ENCODE measurements at places on chromosomes 13 and 19.
A peak's percentile ranks its signal among the peaks of the same experiment; 100 is the strongest.

- DNase-seq = no peak
Observed at GRCh38 chr13:40271271-40271885, 395.1 kb downstream of the FOXO1 start.

DNA sequence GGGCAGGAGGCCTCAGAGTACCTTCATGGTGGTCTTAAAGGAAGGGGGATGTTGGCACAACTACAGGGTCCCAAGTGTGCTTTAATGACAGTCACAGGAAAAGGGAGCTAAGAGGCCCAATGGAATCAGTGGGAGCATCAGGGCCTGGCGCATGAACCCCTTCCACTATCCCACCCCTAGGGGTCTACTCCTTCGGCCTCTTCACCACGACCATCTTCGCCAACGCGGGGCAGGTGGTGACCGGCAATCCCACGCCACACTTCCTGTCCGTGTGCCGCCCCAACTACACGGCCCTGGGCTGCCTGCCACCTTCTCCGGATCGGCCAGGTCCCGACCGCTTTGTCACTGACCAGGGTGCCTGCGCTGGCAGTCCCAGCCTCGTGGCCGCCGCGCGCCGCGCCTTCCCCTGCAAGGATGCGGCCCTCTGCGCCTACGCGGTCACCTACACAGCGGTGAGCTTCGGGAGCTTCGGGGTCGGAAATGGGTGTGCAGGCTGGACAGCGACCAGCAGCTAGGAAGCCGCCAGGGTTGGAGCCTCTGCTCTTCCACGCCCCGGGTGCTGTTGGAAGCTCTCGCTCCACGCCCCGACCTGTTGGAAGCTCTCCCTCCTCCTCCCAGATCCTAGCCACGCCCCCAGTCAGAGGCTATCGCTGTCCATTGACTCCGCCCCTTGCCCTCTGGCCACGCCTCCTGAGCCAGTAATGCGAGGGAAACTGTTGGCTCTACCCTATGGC lies 6.0 kb downstream of the PLPPR2 start:
- peak; percentile 72 for DNase-seq

- peak; percentile 15 for DNase-seq
Observed at GRCh38 chr19:48090281-48090802, 20.3 kb downstream of the PLA2G4C start.

DNA sequence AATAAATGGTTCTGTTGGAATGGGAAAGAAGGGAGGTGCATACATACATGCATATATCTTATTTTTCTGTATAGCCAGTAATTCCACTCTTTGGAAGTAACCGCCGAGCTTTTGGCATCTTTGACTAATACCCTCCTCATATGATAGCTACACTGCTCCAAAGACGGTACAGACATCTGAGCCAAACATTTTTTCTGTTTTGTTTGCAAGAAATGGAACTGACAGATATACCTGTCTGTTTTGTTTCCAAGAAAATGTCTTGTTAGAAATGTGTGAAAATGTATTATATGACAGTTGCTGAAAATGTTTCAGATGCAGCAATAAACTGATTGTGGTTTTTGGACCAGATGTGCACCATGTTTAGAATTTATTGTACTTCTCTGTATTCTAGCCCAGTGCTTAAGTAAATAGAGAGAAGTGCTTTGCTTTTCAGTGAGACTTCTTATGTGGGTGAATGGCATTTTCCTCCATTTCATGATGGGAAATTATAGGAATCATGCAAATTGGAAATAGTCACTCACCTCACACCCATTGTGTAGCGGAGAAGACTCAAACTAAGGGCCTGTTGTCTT lies 396.9 kb downstream of the KCNRG start:
- DNase-seq = no peak

- no peak for DNase-seq
Observed at GRCh38 chr13:48162217-48162616, 67.3 kb upstream of the MED4 start.

- no peak for DNase-seq
Observed at GRCh38 chr13:36183901-36184300, 30.5 kb downstream of the SOHLH2 start.

- DNase-seq = no peak
Observed at GRCh38 chr19:42295342-42295741, 6.6 kb upstream of the PRR19 start.

DNA sequence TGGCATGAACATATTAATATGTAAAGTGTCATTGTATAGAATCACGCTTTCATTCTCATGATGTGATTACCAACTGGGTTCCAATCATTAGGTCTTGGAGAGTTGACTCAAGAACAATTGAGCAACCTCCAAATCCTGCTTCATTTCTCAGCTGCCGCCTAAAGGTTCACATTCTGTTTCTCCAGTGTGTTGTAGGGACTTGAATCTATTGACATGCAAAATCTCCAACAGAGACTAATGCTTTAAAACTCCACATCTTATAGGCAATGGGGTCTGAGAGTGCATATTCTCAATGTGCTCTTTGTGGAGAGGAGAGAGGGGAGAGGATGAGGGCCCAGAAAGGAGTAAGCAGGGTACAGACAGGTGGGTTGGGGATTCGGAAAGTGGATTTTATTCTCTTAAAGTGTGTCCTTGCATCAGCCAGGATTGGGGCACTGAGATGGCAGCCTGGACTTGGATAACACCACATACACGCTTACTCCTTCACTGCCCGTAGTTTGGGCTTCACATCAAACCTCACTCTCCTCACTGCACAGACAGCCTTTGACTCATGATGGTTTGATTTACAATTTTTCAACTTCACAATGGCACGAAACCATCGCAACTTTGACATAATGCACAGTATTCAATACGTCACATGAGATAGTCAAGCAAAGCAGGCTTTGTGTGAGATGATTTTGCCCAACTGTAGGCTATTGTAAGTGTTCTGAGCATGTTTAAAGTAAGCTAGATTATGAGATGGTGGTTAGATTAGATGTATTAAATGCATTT lies 241.3 kb upstream of the IRS2 start:
- DNase-seq = no peak

GRCh38 chr19:13966684-13967128 lies 14.4 kb downstream of the DCAF15 start:
- DNase-seq = no peak

GRCh38 chr19:18636969-18637629 lies at the start of gene KLHL26:
Gene KLHL26 (plus strand): TSS chr19:18637028. CDS start chr19:18637055, 27 bp downstream.
- no peak for DNase-seq

- DNase-seq = no peak
Observed at GRCh38 chr19:13963603-13964105, 11.3 kb downstream of the DCAF15 start.

DNA sequence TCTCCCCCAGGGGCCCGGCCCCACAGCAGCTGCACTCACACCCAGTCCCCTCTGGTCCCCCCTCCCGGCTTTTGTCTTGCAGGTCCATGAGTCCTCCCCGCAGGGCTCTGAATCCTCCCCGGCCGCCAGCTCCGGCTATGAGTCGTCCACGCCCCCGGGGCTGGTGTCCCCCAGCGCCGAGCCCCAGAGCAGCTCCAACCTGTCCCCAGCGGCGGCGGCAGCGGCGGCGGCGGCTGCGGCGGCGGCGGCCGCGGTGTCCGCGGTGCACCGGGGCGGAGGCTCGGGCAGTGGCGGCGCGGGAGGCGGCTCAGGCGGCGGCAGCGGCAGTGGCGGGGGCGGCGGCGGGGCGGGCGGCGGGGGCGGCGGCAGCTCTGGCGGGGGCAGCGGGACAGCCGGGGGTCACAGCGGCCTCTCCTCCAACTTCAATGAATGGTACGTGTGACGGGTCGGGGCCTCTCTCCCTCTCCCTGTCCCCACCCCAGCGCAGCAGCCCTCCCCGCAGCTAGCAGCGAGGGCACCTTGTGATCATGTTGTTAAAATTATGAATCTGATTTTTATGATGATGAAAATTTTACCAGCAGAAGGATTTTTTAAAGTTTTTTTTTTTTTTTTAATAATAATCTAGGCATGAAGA lies 3.8 kb downstream of the ZIC2 start:
- DNase-seq = no peak

DNA sequence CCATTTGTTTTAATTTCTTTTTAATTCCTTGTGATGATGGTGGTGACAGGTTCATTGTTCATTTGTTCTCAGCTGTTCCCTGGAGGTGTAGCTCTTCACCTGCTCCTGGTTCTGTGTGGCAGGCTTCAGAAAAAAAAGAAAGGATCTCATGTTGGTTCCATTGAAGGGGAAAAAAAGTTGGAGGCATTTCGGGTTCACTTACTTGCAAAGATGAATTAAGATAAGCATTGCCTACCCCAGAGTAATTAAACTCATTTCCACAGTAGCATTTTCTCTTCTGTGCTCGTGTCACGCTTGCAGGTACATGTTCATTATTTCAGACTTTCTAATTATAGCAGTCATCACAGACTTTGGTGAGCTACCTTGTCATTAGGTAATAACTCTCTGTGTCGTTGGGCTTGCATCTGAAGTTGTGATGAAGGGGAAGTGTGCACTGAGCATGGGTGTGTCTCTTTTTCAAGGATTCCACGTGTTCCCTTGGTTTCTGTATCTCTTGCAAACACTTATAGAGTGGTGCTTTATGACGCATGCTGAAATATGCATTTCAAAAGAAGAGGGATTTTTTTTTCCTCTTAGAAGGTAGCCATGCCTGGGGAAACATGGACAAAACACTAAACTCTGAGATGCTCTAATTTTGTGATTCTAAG lies 69.1 kb downstream of the MTUS2 start:
- DNase-seq = no peak

DNA sequence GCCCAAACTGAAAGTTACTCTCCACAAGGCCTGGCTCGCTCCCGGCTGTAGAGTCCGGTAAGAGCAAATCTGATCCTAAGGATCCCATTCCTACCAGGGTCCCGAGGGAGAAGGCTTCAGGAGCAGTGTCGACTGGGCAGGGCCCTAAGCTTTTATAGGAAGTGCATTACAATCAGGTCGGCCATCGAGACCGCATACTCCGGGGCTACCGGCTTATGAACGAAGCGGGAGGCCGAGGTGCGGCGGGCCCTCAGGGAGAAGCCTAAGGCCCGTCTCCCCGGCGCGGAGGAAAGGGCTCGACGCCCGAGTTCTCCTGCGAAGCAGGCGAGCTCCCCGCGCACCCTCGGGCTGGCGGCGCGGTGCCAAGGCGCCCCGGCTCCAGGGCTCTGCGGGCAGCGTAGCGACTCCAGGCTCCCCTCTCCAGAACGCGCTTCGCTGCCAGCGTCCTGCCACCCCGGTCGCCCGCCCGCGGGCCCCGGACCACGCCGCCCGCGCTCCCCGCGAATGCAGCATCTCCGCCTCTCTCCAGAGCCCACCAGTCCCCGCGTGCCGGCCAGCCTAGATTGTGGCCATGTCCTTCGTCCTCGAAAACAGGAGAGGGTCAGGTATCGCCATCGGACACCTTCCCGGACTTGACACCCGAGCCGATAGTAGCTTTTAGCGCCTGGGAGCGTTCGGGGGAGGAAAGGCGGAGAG lies 1.4 kb downstream of the EFNB2 start:
- peak; percentile 81 for DNase-seq

DNA sequence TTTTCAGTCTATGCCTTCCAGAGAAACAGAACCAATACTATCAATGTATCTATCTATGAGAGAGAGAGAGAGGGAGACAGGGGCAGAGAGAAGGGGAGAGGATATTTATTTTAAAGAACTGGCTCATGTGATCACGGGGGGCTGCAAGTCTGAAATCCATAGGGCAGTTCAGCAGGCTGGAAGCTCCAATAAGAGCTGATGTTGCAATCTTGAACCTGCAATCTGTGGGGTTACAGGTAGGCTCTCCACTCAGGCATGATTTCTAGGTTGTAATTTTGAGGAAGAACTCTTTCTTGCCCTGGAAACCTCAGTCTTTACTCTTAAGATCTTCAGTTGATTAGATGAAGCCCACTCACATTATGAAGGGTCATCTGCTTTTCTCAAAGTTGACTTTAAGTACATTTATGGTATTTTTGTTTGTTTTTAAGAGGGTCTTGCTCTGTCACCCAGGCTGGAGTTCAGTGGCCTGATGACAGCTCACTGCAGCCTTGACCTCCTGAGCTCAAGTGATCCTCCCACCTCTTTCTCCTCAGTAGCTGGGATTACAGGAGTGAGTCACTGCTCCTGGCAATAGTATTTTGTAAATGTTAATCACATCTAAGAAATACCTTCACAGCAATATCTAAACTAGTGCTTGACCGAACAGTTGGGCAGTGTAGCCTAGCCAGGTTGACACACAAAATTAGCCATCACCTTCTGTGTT lies 376.4 kb downstream of the FGF9 start:
- no peak for DNase-seq

- no peak for DNase-seq
Observed at GRCh38 chr13:26560456-26560855, 3.0 kb downstream of the WASF3 start.

GRCh38 chr19:2841855-2842574 lies 740 bp downstream of the ZNF555 start:
- no peak for DNase-seq

DNA sequence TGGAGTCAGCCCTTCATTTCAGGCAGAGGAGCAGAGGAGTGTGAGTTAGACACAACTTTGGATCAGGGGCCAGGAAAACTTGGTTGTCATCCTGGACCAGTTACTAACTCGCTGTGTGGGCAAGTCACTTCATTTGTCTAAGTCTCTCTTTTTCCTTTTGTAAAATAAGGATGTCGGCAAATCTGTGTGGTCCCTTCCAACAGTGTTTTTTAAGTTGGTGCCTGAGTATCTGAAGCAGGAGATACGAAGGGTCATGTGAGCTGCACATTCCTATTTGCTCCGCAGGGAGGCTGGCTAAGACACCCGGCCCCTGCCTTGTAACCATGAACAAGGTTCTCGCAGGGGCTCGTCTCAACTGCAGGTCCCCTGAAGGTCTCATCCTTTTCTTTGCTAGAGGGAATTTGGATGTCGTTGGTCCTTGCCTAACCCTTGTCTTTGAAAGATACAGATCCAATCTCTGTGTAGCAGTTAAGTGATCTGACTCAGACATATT lies 64.3 kb downstream of the LRCH1 start:
- no peak for DNase-seq

- DNase-seq = peak; percentile 57
Observed at GRCh38 chr19:4077800-4078684, 11.3 kb upstream of the ZBTB7A start.

DNA sequence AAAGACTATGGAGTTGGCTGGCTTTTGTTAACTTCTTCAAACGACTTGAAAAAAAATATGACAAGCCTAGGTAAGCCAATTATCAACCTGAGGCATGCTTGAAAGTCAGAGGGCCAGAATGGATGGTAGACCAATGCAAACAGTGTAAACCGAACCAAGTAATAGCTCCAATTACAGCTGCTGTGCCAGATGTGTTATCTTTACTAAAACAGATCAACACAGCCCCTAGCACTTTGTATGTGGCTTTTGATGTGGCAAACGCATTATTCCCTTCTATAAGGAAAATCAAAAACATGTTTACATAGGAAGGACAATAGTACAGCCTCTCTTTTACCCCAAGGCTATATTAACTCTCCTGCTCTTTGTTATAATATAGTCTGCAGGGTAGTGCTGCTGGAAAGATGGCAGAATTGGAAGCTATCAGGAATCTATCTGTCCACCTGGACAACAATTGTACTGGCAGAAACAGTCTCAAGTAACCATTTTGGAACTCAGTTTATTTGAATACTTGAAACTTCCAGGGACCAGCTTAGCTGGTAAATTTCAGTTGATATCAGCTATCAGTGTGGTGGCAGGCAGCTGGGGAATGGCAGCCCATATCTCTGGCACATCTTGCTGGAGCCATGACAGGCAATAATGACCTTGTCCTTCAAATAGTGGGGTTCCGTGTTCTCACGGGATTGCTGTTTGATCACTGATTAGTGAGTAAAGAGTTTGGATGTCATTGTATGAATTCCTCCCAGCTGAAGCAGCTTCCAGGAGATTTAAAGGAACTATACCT lies 144.4 kb upstream of the WASF3 start:
- peak; percentile 39 for DNase-seq

GRCh38 chr19:28436320-28436719 lies 776.6 kb downstream of the UQCRFS1 start:
- DNase-seq = no peak

GRCh38 chr13:75879656-75880055 lies 243.5 kb downstream of the LMO7 start:
- DNase-seq = no peak

Data from NCI-H69 (cell line).